Stimulated activated CD8-positive, alpha-beta memory T cell treated with anti-CD3 and anti-CD28 coated beads, Interleukin-7, amount 100 ng/mL, for 1 hour (primary cell): ENCODE measurements at places on chromosomes 7 and 10.

DNA sequence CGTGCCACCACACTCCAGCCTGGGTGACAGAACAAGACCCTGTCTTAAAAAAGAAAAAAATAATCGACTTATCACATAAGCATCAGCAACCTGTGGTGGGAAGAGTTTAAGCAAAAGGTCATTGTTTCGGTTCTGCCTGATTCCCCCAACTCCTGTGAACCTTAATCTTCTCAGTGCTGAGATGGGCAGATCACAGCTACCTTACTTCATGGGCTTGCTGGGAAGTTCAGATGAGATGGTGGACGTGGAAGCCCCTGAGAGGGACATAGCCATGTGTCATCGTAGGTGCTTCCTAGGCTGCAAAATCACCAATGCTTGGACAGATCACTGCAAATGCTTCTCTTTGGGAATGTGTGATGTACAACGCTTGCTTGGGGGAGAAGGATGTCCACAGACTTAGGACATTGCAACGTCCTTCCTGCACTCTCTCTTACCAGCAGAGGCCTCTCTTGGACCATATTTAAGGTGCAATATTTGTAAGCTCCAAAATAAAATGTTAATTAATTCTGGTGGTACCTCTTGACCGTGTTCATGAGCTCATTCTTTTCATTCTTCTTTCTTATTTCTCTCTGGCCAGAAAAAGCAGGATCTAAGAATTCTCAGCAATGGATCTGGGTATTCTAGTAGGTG is 8.6 kb downstream of the GJD4 start:
- no peak for DNase-seq

GRCh38 chr10:51106311-51106945 is 32.1 kb downstream of the PRKG1 start:
- DNase-seq, result no peak

DNA sequence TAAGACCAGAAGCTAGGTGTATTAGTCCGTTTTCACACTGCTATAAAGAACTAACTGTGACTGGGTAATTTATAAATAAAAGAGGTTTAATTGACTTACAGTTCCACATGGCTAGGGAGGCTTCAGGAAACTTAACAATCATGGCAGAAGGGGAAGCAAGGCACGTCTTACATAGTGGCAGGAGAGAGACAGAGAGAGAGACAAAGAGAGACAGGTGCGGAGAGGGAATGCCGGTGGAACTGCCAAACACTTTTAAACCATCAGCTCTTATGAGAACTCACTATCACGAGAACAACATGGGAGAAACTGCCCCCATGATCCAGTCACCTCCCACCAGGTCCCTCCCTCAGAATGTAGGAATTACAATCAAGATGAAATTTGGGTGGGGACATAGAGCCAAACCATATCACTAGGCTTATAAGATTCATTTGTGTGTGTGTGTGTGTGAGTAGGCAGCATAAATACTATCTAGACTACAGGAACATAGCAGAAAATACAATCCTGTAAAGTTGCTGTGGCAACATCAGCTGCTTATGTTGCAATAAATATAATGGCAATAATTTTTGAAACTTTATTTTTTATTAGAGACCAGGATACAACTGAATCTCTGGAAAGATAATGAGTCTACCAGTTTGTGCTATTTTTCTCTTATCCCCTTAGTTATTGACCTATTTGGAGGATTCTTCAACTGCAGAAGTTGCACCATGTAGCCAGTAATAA is 77.1 kb downstream of the NRF1 start:
- no peak for DNase-seq

GRCh38 chr10:61179771-61180170 is 235.8 kb upstream of the RHOBTB1 start:
- no peak for DNase-seq

- no peak for DNase-seq
These were observed 21.6 kb upstream of the GIMAP8 start for GRCh38 chr7:150428671-150429451.

- DNase-seq, result no peak
These were observed 163.2 kb downstream of the DGKB start for GRCh38 chr7:14739168-14739840.

- no peak for DNase-seq
These were observed 1591.4 kb downstream of the REEP3 start for GRCh38 chr10:65112573-65112972.

- DNase-seq, result no peak
These were observed 492.5 kb downstream of the ETV1 start for GRCh38 chr7:13496976-13497375.

- DNase-seq, result peak; percentile 5
These were observed 41.8 kb upstream of the GJD4 start for GRCh38 chr10:35563261-35563891.
